ENCODE measurements at places on chromosomes 3 and 15. TPM values are rescaled to one million over a fixed set of nuclear protein-coding genes. Genes with fewer than 3 reads are reported as not detected.

Gene C3orf85
- total RNA-seq = not detected

Gene OR5K2
- not detected for total RNA-seq

Gene VEPH1
- total RNA-seq = 31.8 TPM

Gene SLC28A2
- total RNA-seq = not detected

Gene USP3
- 22.5 TPM for total RNA-seq

Gene MYZAP
- 0.66 TPM for total RNA-seq

Gene ARRDC4
- 6.9 TPM for total RNA-seq

Gene CPNE9
- 7.8 TPM for total RNA-seq

Gene JAGN1
- 23.7 TPM for total RNA-seq

Gene TM4SF18
- 1.0 TPM for total RNA-seq

Gene ZNF80
- total RNA-seq = not detected

Data from GM23338 (cell line).